ENCODE measurements at places on chromosomes 3 and 15.

DNA sequence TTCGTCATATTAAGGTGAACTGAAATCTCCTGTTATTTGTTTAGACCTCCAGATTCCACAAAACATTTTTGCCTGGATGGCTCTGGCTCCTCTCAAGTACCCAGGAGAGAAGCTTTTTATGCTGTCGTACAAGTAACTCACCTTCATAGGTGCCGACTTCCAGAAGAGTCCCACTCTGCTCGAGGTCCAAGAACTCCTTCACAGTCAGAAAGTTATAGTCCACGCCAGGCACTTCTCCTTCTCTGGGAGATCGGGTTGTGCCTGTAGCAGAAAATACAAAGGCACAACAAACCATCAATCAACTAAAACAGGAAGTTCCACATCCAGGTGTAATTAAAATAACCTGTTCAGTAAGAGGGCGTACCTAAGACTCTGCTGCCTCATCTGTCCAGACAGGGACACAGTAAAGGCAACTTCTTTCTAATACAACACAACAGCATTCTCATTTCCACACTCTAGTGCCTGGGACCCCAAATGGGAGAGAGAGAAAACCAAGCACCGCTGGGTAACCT lies 545.3 kb downstream of the MAGI1 start:
- DNase-seq = no peak

DNA sequence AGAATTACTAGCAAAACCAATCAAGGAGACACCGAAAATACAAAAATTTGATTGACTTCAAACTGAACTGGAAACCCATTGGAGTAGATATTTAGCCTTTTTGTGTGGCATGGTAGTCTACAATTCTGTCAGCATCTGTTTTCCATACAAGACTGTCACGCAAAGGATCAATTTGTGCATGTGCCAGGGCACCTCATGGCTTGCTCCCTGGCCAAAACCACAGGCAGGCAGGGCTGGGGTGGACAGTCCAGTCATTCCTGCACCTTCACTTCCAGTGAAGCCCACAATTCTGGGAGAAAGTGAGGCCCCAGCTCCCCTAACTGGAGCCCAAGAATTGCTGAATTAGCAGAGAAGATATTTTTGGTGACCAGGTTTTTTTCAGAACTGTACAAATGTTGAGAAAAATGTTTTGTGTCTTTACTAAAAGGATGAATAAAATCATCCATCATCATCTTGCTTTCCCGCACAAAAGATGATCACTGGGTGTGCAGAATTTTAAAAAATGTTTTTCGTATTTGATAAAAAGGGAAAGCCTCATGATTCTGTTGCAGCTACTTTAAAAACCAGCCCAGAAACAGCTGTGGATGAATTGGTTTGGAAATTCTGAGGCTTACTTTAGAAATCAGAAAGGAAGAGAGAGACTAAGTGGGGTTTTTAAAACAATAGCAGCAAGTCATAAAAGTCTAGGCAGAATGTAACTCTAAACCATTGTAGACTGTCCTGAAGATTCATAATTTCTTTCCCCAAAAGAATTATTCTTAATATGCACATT lies 86.4 kb downstream of the PCCB start:
- DNase-seq = no peak

DNA sequence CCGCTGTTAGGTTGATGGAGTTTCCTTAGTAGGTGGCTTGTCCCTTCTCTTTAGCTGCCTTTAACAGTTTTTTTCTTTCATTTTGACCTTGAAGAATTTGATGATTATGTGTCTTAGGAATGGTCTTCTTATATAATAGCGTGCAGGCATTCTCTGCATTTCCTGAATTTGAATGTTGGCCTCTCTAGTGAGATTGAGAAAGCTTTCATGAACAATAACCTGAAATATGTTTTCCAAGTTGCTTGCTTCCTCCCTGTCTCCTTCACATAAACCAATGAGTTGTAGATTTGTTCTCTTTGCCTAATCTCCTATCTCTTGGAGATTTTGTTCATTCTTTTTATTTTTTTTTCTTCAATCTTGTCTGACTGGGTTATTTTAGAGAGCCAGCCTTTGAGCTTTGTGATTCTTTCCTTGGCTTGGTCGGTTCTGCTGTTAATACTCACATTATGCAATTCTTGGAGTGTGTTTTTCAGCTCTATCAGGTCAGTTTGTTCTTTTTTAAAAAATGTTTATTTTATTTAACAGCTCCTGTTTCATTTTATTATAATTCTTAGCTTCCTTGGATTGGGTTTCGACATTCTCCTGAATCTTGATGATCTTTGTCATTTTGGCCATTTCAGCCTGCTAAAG lies 627.9 kb downstream of the SI start:
- no peak for DNase-seq

DNA sequence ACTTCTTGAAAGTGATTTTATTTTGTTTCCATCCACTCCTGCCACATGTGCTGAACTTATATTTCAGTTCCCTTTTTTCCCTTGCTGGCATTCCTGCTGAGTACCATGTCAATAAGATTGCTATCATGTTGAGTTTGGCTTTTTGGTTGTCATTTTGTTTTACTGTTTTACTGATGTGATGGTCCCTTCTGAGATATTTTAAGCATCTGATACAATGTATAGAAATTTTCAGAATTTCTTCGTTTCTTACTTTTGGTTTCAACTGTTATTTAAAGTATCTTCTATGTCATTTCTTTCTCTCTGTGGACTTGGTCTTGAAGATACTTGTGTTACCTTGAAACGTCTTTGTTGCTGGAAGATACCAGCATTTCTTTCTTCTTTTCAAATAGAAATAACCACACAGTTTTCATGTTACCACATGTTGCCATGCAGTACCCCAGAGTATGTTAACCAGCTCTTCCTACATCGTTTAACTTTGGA lies 14.1 kb downstream of the SIDT1 start:
- DNase-seq = no peak

DNA sequence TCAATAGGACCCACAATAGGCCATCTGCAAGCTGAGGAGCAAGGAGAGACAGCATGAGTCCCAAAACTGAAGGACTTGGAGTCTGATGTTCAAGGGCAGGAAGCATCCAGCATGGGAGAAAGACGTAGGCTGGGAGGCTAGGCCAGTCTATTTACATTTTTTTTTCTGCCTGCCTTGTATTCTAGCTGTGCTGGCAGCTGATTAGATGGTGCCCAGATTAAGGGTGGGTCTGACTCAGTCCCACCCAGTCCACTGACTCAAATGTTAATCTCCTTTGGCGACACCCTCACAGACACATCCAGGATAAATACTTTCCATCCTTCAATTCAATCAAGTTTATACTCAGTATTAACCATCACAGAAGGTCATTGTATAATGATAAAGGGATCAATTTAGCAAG lies 15.9 kb upstream of the PIAS1 start:
- no peak for DNase-seq

GRCh38 chr3:10196389-10197052 lies 31.8 kb downstream of the IRAK2 start:
- DNase-seq = peak; percentile 38

GRCh38 chr15:93180128-93180527 lies 91.1 kb upstream of the RGMA start:
- no peak for DNase-seq

DNA sequence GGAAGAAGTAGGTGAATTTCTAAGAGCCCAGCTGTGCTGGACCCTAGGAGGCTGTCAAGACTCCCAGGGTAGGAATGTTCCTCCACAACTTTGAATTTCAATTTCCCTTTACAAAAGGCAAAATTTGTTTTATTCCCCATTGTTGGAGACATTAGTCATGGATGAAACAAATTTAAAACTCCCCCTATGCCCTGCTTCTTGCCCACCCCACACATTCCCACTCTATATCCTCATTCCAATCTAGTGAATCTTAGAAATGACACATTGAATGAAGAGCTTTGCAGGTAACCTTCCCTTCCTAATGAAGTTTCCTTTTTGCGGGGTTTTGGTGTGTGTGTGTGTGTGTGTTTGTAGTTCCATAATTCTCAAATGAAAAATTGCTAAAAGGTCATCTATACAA lies 72.6 kb downstream of the CCNL1 start:
- DNase-seq = peak; percentile 80

GRCh38 chr3:46844397-46844796 lies 18.8 kb downstream of the MYL3 start:
- DNase-seq = no peak

GRCh38 chr3:104291437-104291851 lies 1075.3 kb upstream of the ALCAM start:
- no peak for DNase-seq

DNA sequence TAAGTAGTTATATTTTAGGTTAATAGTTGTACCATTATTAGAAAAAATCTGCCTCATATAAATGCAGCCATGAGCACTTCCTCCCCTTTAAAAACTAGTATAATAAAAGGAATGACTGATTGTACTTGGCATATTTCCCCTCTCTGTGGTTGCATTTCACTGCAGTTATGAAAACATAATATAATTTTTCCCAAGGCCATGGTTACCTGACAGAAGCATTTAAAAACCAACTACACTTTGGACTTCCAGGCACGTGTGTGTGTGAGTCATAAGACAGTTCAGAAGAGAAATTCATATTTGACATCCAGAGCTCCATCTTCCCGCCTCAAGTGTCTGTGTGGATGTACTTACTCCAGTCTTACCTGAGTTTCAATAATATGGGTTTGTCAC lies 828.2 kb upstream of the CFAP20DC start:
- DNase-seq = no peak

DNA sequence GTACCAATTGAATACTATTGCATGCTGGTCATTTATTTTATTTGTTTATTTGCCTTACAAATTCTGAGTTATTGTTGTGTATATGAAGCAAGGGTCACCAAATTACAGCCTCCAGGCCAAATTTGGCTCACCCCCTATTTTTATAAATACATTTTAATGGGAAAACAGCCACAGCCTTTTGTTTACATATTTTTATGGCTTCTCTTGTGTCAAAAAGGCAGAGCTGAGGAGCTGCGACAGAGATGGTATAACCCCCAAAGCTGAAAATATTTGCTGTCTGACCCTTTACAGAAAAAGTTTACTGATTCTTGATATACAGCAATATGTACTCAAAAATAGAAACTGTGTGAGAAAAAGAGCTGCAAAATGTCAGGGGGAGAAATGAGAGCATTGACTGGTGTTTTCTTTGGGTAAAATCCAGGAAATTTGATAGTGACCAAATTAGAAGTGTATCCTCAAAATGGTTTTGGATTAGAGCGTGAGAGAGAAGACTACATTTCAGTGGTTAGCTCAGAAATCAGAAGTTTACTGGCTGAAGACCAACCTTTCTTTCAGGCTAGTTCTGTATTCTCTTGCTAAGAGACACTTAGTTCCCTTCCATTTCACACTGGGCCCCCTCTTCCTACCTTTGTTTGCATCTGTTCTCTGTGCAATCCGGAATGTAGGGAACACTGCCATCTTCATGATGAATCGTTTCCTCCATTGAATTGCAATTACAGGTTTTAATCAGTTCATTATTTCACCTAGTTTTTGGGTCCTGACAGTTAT lies 757.8 kb downstream of the AGBL1 start:
- no peak for DNase-seq

GRCh38 chr3:139358841-139359562 lies 15.2 kb downstream of the MRPS22 start:
- no peak for DNase-seq

DNA sequence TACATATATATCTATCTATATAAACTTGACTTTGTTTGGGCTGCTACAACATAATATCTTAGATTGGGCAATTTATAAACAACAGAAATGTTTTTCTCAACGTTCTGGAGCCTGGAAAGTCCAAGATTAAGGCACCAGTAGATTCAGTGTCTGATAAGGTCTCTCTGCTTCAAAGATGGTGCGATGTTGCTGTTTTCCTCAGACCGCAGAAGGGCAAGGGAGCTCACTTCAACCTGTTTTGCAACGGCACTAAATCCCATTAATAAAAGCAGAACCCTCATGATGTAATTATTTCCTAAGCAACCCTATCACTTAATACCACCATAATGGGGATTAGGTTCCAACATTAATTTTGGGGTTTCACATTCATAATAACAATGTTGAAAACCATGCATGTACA lies 1134.8 kb downstream of the NSUN3 start:
- DNase-seq = no peak

- no peak for DNase-seq
These were observed 5.7 kb upstream of the FILIP1L start for GRCh38 chr3:100120012-100120411.

DNA sequence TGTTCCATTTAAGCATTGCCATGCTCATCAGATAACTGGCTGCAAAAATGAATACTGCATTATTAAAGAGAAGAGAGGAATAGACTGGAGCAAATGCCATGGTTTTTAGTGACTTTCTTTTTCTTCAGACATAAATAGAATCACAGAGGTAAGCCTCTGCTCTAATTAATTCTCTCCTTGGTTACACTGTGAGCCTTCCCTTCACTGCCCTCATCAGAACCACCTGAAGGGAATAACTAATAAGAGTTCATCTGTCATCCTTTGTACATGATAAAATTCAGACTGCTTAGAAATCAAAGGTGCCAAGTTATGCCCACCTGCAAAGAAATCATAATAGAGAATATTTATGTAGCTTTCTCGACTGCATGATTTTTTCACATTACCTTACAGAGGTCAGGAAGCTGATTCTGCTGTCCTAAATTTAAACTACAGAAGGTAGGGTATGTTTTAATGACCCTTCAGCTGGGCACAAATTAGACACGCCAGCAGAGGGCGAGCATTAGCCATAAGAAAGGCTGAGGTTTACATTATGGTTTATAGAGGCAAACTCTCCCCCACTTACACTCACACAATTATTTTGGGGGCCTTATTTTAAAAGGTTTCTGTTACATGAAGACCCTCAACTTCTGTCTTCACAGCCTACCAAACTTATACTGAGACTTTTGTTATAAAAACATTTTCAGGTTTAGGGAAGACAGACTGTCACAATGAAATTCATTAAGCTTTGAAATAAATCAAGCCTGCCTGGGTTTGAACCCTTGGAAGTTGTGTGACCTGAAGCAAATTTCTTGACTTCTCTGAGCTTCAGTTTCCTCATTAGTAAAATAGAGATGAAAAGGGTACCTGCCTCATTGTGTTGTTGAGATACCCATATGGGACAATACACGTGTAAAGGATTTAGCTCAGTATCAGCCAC lies 15.3 kb upstream of the UNC13C start:
- DNase-seq = peak; percentile 6

- DNase-seq = no peak
These were observed 384.8 kb upstream of the TGFBR2 start for GRCh38 chr3:30221619-30222018.

DNA sequence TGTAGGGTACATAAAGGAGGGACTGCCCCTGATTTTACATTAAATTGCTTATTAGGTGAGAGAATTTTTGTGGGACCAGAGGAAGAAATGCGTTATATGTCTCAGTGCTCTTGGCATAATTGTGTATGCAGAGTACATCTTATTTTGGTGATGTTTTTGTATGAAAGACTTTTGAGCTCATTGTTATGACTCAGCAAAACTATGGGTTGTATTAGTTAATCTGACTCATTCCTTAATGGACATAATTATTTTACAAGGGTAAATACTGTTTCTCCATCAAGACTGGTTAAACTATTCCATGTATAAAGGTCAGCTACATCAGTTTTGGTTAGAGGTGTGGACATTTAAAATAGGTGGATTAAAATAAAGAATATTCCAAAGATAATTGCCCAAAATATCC lies 156.8 kb downstream of the ALCAM start:
- no peak for DNase-seq

- DNase-seq = no peak
These were observed 44.8 kb upstream of the RNU6-1 start for GRCh38 chr15:67884514-67885174.

GRCh38 chr3:136621628-136622027 lies 130.6 kb downstream of the STAG1 start:
- DNase-seq = no peak

- DNase-seq = no peak
These were observed 74.3 kb downstream of the B3GNT5 start for GRCh38 chr3:183327343-183327742.
